ENCODE measurements at places on chromosomes 6 and 20.

DNA sequence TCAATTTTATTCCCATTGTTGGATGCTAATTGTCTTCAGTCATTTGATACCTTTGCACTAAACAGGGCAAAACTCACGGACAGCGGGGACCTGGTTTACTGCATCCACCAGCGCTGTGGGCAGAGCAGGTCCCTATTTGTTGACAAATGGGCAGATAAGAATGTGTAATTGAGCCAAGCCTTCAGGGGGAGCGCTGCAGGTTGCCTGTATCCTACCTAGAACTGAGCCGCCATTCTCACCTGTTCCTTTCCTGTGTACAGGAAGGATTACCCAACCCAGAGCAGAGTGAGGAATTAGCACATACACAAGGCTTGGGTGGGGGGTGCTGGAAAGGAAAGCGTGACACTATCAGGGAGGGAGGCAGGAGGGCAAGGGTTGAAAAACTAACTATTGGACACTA lies 89.1 kb upstream of the FOXA2 start:
- no peak for DNase-seq

- no peak for DNase-seq
Observed at GRCh38 chr6:98498144-98498775, 336.1 kb upstream of the POU3F2 start.

GRCh38 chr20:37880726-37881591 lies 22.0 kb upstream of the VSTM2L start:
- DNase-seq = peak; percentile 28

GRCh38 chr6:137944793-137945498 lies 77.9 kb downstream of the TNFAIP3 start:
- DNase-seq = peak; percentile 76

DNA sequence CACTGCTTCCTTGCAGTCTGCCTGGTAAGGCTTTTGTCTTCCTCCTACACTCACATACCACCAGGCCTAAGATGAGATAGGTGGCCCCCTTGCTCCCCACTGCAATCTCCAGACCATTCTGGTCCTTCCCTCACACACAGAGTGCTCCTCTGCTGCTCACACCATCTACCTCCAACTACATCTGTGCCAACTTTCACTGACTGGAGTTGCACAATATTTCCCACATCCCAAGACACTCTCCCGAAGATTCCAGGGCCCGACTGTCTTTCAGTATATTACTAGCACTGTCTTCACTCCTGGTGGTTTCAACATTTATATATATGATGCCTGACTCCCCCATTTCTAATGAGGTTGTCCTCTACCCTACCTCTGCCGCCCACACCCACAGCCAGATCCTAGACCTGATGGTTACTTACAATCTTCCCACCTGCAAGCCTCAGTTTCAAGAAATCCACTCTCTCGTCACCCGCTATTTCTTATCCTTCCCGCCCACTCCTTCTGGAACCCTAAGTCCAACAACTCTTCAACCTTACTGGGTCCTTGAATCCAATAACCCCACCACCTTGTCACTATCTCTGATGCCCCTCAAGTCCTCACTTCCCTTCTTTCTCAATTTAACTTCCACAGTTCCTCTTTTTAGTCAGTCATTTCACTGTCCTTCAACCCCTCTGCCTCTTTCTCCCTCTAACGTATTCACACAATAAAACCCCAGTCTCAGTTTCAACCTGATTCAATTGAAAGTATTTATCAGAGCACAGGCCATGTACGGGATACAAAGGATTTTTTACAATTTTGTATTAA lies 21.6 kb downstream of the RALGAPA2 start:
- peak; percentile 62 for DNase-seq

GRCh38 chr6:77362055-77362454 lies 101.2 kb downstream of the HTR1B start:
- DNase-seq = no peak

- DNase-seq = peak; percentile 61
Observed at GRCh38 chr20:50720026-50720425, 11.4 kb upstream of the PARD6B start.

DNA sequence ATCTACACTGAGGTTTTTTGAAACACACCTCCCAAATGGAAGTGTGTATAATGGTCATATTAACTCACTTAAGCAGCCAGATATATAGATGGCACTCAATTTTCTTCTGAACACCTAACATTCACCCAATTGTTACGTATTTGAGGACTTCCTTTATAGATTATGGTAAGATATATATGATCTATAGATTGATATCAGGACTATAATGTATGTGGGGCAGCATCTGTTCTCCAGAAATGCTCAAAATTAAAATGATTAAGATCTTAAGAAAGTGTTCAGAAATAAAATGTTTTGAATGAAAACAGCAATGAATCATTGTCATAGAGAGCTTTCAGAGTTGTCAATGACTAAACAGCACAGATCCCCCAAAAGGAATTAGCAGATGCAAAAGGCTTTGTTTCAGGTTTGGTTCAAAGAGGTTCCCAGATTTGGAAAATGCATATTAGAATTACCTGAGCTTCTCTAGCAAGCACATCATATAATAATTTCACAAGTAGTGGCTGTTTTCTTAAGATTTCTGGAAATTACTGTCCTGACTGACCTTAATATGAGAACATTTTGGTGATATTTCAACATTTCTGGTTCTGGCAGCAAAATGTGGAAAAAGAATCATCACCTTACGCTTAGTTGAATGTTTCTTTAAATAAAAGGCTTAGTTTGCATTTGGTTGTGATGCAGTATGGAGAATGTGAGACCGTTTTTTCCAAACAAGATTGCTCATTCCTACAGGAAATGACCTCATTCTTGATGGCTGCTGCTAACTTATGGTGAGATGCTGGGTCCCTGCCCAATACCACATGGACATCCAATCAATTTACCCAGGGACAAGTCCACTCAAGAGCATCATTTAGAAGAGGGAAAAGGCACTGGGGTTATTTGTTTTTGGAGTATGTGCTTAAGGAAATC lies 31.5 kb downstream of the TRAF3IP2 start:
- no peak for DNase-seq

GRCh38 chr20:33475381-33476152 lies 14.3 kb upstream of the CBFA2T2 start:
- no peak for DNase-seq

GRCh38 chr20:7003598-7003997 lies 236.1 kb downstream of the BMP2 start:
- DNase-seq = peak; percentile 1

DNA sequence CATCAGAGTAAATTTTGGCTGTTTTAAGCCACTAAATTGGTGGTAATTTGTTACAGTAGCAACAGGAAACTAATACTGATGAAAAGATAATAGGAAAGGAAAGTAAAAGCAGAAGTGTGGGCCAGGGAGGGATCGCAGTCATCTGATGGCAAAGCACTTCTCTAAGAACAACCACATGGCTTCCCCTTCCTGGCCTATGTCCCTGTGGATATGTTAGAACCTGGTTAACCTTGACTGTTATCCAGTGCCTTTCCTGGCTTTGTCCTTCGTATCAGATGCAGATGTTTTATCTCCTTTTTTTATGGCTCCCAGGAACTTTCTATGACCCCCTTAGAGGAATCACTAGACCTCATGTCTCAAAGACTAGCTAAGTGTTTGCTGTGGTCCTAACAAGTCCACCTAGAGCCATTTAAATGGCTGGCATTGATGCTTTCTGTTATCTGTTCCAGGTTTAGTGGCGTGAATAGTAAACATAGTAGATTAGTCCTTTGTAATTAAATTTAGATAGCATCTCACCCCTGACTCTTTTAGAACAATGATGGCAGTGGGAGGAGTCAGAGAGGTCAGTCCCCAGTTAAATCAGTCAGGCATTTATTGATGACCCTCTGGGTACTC lies 79.2 kb upstream of the PHACTR2 start:
- DNase-seq = peak; percentile 79

DNA sequence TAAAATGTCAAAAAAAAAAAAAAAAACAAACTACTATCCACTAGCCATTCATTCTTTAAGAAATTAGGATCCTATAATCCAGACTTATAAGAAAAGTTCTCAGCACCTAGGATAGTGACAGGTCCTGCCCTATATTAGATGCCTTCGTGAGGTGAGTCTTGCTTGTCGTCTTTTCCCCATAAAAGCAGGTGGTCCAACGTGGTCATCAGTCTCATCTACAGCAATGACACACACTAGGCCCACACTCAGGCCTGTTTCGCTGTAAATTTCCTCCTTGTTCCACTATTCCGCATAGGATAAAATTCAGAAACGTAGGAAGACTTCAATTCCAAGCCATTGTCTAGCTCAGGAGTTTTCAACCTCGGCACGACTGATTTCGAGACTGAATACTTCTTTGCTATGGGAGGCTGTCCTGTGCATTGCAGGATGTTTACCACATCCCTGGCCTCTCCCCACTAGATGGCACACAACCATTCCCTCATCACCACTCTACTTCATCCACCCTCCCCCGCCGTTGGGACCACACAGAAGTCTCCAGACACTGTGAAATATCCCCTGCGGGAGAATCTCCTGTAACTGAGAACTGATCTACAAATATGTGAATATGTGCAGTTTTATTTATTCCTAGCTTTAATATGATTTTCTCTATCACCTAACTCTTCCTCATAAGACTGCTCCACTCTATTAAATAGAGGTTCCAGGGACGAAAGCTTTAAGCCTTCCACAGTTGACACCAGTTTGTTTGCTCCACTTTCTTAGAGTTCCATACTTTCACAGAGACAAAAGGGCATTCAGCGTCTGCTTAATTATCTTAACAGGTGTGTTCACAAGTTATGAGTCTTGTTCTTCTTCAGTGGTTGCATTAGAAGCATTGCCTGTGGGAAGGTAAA lies 346.3 kb downstream of the BMP2 start:
- DNase-seq = peak; percentile 29

GRCh38 chr6:39791311-39791710 lies 865 bp upstream of the DAAM2 start:
- DNase-seq = no peak

DNA sequence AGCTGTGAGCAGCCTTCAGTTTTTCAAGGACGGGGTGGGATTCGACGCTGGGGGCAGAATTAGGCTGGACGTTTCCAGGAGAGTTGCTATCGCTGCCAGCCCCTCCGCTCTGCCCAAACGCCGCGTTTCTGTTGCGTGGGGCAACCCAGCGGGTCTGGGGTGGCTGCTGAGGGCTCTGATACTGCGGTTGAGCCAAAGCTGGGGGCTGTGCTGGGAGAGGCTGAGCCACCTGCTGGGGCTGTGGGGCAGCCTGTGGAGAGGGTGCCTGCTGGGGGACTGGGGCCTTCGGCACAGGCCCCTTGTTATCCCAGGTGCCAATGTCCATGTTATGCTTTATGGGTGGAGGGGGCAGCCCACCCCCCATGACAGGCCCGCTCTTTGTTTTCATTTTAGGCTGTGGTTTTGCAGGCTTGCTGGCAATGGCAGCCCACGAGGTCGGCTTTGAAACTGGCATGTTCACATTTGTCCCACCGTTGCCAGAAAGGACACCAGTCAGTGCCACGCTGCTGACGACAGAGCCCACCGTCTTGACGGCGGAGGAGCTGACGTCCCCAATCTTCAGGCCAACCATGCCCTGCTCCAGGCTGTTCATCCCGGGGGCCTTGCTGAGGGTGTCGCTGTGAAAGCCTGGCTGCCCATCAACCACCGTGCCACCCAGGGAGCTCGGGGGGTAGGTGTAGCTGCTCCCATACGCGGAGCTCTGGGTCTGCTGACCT lies 13.0 kb downstream of the YTHDF1 start:
- no peak for DNase-seq

GRCh38 chr6:166599205-166599604 lies 12.7 kb upstream of the RAMACL start:
- peak; percentile 27 for DNase-seq

DNA sequence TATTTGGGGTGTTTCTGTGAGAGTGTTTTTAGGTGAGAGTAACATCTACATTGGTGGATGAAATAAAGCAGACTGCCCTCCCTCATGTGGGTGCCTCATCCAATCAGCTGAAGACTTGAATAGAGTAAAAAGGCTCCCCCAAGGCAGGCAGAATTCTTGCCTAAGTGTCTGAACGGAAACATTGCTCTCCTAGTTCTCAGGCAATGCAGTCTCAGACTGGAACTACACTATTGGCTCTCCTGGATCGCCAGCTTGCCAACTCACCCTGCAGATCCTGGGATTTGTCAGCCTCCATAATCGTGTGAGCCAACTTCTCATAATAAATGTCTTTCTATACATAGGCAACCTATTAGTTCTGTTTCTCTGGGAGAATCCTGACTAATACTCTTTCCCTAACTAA lies 5.5 kb upstream of the TMEM170B start:
- DNase-seq = no peak

DNA sequence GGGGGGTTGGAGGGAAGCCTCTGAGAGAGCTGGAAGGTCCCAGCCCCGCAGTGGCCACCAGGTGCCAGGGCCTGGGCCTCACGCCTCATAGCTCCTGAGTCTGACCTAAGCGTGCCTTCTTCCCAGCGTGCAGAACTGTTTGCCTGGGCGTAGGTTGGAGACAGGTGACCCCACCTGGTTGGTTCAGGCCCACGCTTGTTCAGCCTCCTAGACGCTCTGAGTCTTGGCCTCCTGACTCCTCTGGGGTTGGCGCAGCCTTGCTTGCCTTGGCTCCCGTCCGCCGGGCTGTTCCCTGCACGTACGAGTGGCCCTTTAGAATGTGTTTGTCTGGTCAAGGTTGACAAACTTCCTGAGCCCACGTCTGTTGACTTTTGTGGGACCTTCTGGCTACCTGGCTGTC lies 70.8 kb downstream of the EYA2 start:
- DNase-seq = no peak

- no peak for DNase-seq
Observed at GRCh38 chr6:43740321-43740960, 29.6 kb upstream of the VEGFA start.

- peak; percentile 50 for DNase-seq
Observed at GRCh38 chr6:154343473-154344308, 12.9 kb downstream of the IPCEF1 start.

DNA sequence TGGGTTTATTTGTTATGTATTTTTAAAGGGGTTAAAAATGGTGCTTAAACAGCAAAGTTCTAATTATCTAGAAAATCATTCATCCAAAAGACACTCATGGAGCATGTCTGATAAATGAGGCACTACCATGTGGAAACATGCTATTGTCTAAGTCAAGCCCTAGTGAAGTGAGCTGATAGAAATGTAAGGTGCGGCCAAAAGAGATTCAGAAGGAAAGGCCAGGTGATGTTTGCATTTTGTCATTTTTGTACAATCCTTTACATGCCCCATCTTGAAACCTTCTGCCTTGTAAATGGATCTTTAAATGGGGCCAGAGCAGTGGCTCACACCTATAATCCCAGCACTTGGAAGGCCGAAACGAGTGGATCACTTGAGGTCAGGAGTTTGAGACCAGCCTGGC lies 77.3 kb downstream of the PLCG1 start:
- DNase-seq = no peak

DNA sequence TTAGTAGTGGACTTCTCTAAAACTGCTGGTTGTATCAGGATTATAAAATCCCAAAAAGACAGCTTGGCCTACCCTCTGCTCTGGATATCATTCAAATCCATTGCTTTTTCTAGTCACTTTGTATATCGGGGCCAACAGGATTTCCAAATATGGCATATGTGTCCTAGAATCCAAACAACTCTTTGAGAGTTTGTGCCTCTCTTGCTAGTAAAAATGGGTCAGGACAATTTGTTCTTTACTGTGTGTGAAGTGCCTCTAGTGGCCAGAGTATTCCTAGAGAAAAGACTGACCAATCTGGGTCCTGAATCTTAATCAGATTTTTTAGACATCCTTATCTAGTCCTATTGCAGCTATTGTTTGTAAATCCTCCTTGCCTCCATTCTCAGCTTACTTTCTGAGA lies 33.5 kb upstream of the MANEA start:
- no peak for DNase-seq

GRCh38 chr6:2937627-2938003 lies 33.8 kb downstream of the SERPINB6 start:
- no peak for DNase-seq

All from hematopoietic multipotent progenitor cell treated with erythropoietin and hydrocortisone succinate and interleukin-3 and kit ligand, for 6 days (in vitro differentiated cells).